ENCODE measurements at places on chromosomes 11 and 22.

DNA sequence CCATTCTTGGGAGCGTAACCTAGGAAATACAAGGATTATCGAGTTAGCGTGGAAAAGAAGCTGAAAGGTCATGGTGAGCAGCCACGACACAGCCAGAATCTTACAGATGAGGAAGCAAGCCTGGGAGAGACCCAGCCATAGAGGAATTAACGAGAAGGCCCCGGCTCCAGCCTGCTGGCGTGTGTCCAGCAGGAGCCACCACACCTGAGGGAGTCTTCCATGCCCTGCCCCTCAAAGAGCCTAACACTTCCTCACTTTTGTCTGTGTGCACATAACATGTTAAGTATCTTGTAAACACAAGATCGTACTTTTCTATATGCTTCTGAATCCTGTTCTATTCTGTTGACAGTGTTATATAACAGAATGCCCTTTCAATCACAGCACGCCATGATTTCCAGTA, 18.1 kb downstream of the CECR2 start:
- DNase-seq: no peak

DNA sequence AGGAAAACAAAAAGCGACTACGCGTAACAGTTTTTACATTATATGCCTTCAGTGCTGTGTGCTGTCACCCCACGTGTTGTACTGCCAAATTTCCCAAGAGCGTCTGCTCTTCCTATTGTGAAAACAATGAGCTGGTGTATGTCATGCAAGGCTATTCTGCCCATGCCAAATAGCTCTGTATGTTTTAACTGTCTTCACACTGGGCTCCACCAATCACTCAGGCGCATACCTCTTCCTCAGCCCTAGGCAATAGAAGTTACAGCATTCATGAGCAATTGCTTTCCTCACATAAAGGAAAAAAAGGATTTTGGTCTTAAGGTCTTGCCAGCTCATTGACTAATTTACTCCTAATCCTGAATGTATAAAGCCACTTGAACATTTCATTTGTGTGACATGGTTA, 606.8 kb downstream of the NTM start:
- DNase-seq: peak; percentile 89

DNA sequence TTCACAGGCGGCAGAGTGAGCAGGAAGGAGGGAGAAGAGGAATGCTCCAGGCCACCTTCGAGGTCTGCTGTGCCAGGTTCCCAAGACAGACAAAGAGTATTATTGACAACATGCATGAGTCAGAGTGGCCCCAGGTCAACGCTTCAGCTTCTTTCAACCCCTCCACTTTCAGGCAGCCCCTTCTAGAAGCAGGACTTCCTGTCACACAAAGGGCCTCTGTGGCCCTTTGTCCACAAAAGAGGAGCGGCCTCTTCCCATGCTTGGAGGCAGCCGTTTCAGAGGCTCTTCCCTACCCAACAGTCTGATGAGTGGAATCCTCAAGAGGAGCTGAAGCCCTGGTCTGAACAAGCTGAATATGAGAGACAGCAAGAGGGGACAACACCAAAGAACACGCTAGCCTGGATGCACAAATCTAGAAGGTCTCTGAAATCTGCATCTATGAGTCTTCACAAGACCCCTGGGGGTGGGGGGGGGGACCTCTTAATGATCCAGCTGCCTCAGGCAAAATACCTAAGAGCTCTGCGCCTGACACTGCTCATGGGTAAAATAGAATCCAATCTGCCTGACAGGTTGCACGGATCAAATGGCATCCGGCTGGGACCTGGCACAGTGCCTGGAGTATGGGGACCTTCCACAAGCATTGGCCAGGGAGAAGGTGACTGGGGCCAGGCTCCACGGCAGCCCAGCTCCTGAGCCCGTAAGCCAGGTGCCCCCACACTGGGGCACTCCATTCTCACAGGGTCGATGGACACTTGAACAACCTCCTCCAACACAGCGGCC, 67.5 kb downstream of the PACSIN2 start:
- DNase-seq: peak; percentile 52

DNA sequence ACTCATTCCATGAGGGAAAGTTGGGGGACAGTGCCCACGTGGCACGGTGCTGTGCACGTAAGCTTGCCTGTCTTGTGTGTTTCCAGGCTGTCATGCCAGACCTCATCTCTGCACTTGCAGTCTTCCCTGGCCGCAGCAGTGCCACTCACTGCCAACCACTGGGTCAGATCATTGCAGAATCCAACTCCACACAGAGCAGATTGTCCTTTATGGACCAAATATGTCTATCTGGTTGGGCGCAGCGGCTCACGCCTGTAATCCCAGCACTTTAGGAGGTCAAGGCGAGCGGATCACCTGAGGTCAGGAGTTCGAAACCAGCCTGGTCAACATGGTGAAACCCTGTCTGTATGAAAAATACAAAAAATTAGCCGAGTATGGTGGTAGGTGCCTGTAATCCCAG, 4.4 kb upstream of the PPARA start:
- DNase-seq: no peak

DNA sequence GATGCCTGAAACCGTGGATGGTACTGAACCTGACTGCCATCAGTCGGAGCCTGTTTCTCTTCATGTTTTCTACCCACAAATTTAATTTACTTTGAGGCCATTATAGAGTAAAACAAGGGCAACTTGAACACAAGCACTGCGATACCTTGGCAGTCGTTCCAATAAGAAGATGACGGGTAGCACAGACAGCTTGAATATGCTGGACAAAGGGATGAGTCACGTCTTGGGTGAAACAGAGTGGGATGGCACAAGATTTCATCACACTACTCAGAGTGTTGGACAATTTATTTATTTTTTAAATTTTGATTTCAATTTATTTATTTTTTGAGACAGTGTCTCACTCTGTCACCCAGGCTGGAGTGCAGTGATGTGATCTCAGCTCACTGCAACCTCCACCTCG, 5.7 kb downstream of the DIXDC1 start:
- DNase-seq: peak; percentile 69

Measured in bronchial epithelial cell (primary cell).